SHP77 treated with DMSO at 0.1 percent for 48 hours (cell line): ENCODE measurements at places on chromosomes 7 and 10.

- DNase-seq: no peak
Measured at GRCh38 chr10:3137958-3138726, 34.4 kb downstream of the PITRM1 start.

- no peak for DNase-seq
Measured at GRCh38 chr7:46494028-46494427, 573.0 kb upstream of the IGFBP3 start.

- DNase-seq: no peak
Measured at GRCh38 chr7:46259947-46260346, 338.9 kb upstream of the IGFBP3 start.

- no peak for DNase-seq
Measured at GRCh38 chr10:515674-516073, 173.8 kb downstream of the DIP2C start.

GRCh38 chr7:124688991-124689390 lies 76.6 kb downstream of the GPR37 start:
- DNase-seq: no peak
